ENCODE measurements at places on chromosomes 1 and 21. TPM values are rescaled to one million over a fixed set of nuclear protein-coding genes. Genes with fewer than 3 reads are reported as not detected.

UBIAD1 gene
- total RNA-seq = 13.7 TPM

GRCh38 chr1:37699147-37699546 lies 6.8 kb downstream of the CDCA8 start:
- H3K27me3 ChIP-seq = no peaks in the 10 kb centered on the region
- H3K36me3 ChIP-seq = peaks cover 38% of the 10 kb centered on the region
- no peaks in the 10 kb centered on the region for H3K4me1 ChIP-seq
- no peak overlapping the region for H3K27ac ChIP-seq
- no peak overlapping the region for H3K4me3 ChIP-seq

- no peak overlapping the region for H3K4me3 ChIP-seq
- peaks cover 7% of the 10 kb centered on the region for H3K4me1 ChIP-seq
- H3K36me3 ChIP-seq = no peaks in the 10 kb centered on the region
Observed at GRCh38 chr1:159207080-159207479, 2.4 kb downstream of the ACKR1 start.

- peaks cover 5% of the 10 kb centered on the region for H3K36me3 ChIP-seq
- DNase-seq = no peak
- peaks cover 63% of the 10 kb centered on the region for H3K4me1 ChIP-seq
- no peaks in the 10 kb centered on the region for H3K27me3 ChIP-seq
- no peak overlapping the region for H3K4me3 ChIP-seq
Observed at GRCh38 chr1:172540635-172541034, 7.7 kb downstream of the SUCO start.
